IPS DF 6.9 (cell line): ENCODE measurements at places on chromosomes 2 and 18.
A peak's percentile ranks its signal among the peaks of the same experiment; 100 is the strongest.

GRCh38 chr2:172380436-172381274 lies 46.7 kb upstream of the ITGA6 start:
- DNase-seq: peak; percentile 92

DNA sequence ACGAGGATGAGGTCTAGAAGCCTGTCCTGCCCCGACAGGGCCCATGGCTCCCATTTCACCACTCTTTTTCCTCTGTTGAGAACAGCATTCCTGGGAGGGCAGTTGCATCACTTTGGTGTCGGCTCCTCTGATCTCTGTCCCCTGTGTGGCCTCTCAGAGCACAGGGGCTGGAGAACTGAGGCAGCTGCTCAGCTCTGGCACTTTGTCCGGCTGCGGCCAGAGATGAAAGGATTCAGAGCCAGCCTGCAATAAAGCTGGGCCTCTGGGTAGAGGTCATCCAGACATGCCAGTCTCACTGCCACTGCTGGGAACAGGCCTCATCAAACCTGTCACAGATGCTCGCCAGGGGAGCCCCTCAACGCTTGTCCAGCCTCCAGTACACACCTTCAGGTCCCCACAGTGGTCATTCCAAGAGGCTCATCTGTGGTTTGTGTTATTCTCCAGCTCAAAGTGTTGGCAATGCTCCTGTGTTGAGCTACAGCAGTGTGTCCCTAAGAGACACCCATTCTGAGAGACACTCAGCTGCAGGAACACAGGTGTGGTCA lies 13.1 kb upstream of the ROCK2 start:
- DNase-seq: no peak

- DNase-seq: no peak
These were observed 4.8 kb downstream of the ITGA4 start for GRCh38 chr2:181462033-181462432.

GRCh38 chr2:38653380-38653714 lies 12.6 kb upstream of the GALM start:
- DNase-seq: no peak

GRCh38 chr18:54806526-54806925 lies 21.8 kb upstream of the RAB27B start:
- no peak for DNase-seq

DNA sequence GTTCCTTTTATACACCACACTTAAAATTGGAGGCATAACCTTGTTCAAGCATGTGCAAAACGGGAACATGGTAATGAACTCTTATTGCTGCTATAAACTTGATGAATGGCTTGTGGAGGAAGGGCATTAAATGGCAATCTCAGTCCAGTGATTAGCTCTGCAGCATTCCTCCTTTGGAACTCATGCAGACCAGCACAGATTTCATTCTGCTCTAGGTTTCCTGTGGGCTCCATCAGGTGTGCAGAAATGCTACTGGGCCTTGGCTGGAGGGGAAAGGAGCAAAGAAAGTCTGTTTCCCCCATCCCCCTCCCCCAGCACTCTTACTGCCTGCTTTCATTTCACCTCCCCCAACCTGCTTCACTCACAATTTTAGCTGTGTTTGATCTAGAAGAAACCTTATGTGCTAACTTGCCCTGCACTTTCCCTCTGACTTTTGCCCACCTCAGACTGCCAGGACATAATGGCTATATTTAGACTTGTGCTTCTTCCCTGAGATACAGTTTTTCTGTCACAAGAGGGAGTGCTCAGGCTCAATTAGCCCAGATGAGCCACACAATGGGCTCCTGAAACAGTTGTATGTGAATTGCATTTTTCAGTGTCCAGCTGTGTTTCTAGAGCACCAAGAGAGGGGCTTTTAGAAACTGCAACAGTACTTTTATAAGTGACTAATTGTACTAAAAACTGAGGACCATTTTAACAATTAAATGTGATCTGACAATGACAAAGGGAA lies 109.8 kb downstream of the FSHR start:
- peak; percentile 5 for DNase-seq

DNA sequence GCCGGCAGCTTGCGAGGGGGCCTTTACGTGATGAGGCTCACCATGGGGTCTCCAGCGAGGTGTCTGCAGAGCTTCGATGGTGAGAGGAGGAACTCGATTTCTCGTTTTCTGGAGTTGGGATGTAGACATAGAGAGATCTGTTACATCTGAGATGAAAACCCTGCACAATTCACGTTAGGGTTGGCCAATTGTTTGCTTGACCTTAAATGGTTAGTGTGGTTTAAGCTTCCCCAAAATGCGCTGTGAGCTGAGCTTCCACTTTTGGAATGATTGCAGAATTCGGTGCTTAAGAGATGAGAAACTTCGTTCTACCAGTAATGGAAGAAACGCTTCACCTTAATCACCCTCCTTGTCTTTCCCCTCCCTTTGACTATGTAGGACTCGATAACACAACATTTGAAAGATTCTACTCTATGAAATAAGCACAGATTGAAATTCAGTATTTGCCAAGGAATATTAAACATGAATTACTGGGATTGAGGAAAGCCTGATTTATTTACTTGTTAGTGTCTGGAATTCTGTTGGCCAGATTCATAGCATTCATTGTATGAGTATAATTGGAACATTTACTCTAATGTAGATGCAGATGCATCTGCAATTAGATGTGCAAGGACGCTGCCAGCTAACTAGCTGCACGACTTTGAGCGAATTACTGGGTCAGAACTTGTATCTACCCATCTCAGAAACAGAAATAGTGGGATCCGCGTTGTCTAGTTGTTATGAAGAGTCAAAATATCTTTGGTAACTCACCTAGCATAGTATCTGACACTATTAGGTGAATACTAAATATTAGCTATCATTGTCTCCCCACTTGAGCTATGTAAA lies 1.6 kb upstream of the KLF7 start:
- no peak for DNase-seq

DNA sequence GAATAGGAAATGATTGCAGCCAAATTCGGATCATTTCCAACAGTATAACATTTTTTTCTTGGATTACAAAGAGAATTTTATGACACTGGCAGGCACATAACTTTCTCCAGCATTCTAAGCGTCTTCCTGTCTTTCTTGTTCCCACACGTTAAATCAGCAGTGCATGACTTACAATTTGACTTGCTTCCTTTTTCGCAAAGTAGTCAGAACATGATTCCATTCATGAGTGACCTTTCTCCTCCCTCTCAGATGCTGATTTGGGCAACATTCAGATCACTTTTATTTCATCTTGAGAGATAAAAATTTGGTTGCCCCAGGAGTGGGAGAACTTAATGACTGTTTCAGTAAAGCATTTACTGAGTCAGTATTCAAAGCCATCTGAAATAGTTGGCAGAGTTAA lies 858.7 kb upstream of the ACVR2A start:
- DNase-seq: no peak

DNA sequence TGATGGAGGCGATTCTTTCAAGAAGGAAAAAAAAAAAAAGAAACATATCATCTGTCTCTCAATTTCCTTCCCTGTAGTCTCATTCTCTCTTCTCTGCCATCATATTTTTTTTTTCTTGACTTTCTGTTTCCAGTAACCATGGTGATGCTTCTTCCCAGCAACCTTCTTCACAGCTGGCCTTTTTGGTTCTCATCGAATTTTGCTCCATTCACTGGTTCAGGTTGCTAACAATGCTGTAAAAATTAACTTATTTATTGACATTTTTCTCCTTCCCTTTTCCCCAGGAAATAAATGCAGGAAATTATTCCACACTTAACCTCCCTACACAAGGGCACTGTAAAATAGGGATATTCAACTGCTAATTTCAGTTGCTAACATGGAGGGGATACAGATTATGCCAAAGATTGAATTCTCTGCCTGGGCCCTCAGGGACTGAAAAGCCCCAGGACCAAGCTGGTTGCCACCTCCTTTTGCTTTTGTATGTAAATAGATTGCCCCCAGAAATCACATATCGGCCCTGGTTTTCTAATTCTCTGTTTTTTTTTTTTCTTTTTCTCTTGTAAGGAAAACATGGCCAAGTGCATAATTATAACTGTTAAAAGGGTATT lies 154.7 kb downstream of the MAP2 start:
- DNase-seq: no peak

GRCh38 chr2:128422571-128422970 lies 103.9 kb upstream of the HS6ST1 start:
- DNase-seq: no peak

GRCh38 chr18:37361335-37362157 lies 204.1 kb downstream of the CELF4 start:
- DNase-seq: no peak

DNA sequence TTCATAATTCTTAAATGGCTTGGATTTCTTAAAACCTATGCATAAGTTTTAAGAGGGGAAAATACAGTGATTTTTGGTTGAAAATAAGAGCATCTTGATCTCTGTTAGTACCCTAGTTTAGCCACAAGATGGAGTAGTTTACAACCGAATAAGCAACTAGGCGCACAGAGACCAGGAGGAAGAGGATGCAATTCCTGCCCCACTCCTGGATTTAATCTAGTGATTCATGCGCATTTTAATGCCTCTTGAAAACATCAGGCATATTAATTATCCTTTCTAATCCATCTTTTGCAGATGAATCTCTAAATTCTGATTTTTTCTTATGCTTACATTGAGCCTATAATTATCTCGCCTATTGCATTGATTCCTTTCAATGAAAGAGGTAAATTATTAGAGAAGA lies 76.7 kb downstream of the MRPS9 start:
- DNase-seq: no peak

DNA sequence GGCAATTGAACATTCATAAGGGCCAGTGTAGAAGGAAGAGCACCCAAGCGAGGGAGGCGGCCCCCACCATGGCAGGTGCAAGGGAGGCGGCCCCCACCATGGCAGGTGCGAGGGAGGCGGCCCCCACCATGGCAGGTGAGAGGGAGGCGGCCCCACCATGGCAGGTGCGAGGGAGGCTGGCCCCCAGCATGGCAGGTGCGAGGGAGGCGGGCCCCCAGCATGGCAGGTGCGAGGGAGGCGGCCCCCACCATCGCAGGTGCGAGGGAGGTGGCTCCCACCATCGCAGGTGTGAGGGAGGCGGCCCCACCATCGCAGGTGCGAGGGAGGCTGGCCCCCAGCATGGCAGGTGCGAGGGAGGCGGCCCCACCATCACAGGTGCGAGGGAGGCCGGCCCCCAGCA lies 24.7 kb upstream of the GPC1 start:
- no peak for DNase-seq

DNA sequence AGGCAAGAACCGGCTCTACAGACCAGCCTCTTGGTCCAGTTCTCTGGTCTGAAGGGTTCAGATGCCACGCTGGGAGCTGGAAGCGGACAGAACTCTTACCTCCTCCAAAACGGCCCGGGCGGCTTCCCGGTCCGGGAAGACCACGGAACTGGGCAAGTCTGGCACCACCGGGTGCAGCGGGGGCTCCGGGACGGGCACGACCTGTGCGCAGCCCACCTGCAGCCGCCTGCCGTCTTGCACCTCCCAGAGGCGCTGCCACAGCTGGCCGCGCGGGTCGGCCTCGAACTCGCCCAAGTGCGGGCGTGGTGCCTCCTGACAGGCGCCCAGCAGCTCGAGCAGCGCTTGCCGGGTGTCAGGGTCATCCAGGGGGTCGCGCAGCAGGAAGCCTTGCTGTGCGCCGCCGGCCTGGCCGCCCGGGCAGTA lies 773 bp downstream of the CMPK2 start:
- DNase-seq: no peak

GRCh38 chr2:31256611-31257382 lies 22.8 kb downstream of the EHD3 start:
- no peak for DNase-seq

GRCh38 chr2:230738924-230739323 lies 26.3 kb downstream of the CAB39 start:
- no peak for DNase-seq

DNA sequence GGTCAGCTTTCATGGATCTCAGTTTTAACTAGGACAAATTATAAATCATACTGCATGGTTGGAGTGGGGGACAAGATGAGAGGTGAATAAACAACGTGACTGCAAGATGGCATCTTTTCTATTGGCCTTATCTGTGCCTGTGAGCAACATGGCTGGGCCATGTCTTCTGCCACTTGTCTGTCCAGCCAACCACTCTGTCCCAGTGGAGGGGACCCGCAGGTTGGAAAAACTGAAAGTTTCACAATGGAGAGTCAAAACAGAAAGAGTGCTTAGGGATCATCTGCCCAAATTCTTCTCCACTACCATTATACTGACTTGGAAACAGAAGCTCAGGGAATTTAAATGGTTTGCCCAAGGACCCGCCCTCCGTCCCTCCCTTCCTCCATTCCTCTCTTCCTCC lies 104.1 kb downstream of the ALK start:
- no peak for DNase-seq

- DNase-seq: no peak
These were observed 200.5 kb upstream of the GULP1 start for GRCh38 chr2:188091220-188091619.

DNA sequence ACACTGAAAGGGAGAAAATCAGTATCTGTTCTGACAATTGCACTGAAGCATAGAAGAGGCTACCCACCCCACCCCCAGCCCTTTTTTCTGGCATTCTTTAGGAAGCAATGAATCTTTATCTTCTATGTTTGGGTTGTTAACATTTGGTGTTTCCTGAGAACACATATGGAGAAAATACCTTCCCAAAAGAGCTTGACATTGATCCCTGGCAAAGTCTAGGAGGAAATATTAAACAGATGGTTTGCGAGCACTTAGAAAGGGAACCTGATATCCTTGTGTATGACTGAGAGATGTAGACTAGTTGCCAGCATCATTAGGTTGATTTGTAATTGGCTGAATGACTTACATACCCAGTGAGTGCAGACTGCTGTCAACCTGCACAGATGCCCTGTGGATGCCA lies 42.9 kb downstream of the DOK1 start:
- no peak for DNase-seq

DNA sequence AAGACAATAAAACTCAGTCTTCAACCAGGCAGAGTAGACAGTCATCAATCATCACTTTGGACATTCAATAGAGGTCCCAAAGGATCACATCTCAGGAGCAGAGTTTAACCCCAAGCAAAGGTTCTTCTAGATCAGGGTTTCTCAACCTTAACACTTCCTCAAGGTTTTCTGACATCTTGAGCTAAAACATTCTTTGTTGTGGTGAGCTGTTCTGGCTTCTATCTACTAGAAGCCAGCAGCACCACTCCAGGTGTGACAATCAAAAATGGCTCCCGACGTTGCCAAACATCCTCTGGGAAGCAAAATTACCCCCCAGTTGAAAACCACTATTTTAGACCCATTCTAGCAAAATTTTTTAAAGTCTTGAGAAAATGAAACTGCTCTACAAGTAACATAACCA lies 22.0 kb downstream of the RTTN start:
- DNase-seq: no peak
